Right ventricle myocardium inferior (tissue), 1 donor: ENCODE measurements at places on chromosomes 5 and 9.

- DNase-seq, result no peak
Observed at GRCh38 chr9:37798677-37799076, 1.9 kb upstream of the DCAF10 start.

DNA sequence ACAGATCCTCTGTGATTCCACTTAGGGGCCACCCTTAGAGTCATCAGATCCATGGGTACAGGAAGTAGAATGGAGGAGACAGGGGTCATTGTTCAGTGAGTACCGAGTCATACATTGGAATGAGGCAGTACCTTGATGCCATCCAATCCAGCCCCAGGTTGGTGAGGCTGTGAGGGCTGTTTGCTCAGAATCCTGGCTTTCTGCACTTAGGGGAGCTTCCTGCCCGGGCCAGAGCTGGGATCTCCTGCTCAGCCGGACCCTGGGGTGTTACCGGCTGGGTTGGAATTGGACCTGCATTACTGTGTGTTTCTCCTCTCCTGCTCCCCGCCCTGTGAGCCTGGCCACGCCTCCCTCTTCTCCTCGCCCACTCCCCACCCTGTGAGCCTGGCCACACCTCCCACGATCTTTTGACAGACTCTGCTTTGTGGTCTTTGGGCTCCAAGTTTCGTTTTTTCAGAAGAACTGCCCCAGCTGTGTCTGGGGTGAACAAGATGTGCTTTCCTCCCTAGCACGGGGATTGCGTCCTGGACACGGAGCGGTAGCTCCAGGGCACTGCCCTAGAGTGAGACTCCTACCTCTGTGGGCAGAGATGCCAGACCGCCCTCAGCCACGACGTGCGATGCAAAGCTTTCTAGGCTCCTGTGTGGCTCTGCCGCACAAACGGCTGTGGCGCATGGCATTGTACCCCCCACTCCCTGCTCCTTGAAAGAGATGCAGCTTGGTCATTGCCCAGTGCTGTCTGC, 15.4 kb downstream of the TRAF2 start:
- DNase-seq, result no peak

DNA sequence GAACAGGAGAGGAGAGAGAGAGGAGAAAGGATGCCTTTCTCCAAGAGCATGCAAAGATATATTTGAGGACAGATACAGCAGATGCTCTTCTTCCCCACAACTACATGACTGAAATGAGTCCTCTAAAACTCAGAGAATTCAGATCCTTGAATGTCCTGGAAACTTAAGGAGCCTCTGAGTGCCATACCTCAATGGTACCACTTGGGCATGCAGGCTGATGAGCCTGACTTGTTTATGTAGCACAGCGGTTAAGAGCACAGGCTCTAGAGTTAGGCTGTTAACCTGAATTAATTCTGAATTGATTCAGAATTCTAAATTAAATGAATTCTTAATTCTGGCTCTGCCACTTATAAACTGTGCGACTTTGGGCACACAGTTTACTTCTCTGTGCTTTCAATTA, 5.7 kb downstream of the PLPPR1 start:
- DNase-seq, result no peak

GRCh38 chr5:75640395-75640794, 29.1 kb downstream of the ANKDD1B start:
- DNase-seq, result no peak

DNA sequence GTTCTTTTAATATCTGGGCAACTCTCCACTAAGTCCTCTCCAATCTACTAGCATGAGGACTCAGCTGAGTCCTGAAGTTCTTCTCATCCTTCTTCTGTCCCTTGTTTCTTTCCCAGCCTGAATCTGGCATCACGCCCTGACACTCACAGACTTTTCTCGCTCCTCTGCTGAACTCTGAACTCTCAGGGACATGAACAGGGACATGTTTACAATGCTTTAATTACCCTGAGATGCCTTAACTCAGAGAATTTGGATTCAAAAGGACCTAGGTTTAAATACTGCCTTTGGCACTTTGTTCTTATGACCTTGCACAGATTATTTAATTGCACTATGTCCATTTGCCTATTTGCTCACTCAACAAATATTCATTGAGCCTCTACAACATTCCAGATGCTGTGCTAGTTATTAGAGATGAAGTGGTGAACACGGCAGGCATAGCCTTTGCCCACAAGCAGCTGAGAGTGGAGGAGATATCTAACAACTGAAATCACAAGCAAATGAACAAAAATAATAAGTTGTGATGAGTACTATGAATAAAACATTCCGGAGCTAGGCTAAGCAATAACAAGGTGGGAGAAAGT, 106.0 kb downstream of the ADRB2 start:
- no peak for DNase-seq

- no peak for DNase-seq
Observed at GRCh38 chr9:134566936-134567335, 74.7 kb upstream of the COL5A1 start.

GRCh38 chr5:175246242-175246888, 197.6 kb downstream of the DRD1 start:
- DNase-seq, result no peak

DNA sequence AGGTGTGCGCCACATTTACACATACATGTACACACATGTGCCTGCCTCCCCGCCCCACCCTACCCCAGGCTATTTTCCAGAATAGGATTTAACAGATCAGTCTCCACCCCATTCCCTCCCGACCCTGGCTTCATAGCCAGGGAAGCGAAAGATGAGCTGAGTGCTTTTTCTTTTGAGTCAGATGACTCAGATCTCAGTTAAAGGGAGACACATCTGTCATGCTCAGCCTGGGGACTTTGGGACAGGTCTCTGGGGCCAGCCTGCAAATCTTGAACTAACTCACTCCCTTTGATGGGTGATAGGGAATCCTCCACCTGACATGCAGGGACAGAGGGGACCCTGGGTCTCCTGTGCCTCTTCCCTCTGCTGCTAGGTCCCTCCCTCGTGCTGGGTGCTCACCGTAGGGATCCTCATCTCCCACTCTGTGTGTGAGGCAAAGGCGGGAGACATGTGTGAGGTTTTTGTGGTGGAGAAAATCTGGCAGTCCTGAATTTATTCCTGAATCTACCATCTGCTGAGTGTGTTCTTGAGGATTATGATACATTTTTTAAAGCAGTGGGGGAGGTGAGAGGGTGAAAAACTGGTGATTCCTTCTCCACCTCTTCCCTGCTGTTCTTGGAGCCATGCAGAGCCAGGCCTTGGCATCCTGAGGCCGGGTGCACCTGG, 37.7 kb downstream of the NEUROG1 start:
- no peak for DNase-seq

DNA sequence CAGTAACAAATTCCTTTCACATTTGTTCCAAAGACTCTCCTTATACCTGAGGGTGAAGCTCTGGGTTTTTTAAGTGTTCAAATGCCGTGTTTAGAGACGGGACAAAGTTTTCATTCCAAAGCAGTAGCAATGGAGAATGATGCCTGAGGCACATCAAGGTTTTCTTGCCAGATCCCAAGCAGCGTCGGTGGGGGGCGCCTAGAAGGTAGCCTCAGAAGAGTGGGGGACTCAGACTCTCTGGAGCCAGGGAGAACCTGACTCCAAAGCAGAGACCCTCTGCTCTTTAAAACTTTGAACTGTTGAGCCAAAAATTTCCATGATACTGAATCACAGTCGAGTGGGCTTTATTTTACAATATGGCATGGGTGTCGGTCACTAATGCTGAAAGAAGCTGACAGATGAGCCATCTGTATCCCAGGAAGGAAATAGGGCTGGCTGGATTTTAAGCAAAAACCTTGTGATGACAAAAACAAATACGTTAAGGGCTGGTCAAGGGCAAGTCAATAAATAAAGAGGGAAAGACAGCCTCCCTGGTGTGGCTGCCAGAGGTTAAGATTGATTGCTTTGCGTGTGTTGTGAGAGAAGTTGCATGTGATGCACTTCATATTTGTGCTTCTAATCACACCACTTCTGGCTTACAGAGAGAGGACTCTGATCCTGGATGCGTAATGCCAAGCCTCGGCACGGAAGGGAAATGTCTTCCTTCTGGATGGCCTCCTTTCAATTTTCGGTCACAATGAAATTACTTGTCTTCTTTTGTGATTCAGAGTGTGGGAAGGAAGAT, 161.1 kb upstream of the EFNA5 start:
- no peak for DNase-seq

GRCh38 chr5:68529581-68529980, 314.0 kb downstream of the PIK3R1 start:
- no peak for DNase-seq

DNA sequence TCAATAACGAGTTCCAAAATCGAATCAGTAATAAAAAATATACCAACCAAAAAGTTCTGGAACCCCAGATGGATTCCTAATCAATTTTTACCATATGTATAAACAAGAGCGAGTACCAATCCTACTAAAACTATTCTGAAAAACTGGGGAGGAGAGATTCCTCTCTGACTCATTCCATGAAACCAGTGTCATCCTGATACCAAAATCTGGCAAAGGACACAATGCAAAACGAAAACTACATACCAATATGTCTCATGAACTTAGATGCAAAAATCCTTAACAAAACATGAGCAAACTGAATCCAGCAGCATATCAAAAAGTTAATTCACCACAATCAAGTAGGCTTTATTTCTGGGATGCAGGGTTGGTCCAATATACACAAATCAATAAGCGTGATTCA, 30.5 kb upstream of the MACIR start:
- no peak for DNase-seq

- DNase-seq, result no peak
Observed at GRCh38 chr5:8848997-8849594, 696.8 kb downstream of the SEMA5A start.

DNA sequence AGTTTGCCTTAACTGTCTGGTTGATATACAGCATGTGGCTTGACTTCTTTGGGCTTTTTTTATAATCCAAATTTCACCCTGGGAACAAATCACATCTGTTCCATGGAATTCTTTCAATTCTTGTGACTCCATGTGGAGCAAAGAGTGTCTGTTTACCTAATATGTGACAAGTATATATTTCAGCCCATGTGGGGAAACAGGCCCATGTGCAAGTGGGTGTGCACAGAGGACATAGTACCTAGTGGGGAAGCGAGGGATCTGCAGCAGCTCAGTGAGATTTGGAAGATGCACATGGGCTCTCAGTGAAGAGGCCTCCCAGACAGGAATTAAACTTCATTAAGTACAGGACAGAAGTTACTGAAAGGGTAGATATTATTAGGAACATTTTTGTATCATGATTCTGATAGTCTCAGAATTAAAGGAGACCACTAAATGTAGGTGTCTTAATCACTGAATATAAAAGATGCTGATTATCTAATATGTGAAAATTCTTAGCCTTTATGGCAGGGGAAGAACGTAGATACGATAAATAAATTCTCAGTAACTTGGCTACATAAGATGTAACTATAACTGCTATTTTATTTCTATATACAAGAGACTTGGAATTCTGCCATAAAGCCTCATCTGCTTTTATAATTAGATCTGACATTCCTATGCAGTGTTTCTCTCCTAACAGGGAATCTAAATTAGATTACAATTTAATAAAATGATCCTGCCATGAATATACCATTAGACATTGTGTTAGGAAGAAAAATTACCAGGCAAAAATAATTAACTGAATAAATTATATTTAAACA, 181.2 kb downstream of the SLC12A2 start:
- no peak for DNase-seq

GRCh38 chr5:58184910-58185309, 275.0 kb downstream of the PLK2 start:
- DNase-seq, result no peak
